A375 (cell line): ENCODE measurements at places on chromosomes 3 and 15. TPM values are rescaled to one million over a fixed set of nuclear protein-coding genes. Genes with fewer than 3 reads are reported as not detected.

Gene EPHB1
- total RNA-seq = 1.6 and 3.0 TPM in 2 replicates

Gene SCN11A
- not detected in 2 replicates for total RNA-seq

Gene SEMA3B
- total RNA-seq = 237 and 258 TPM in 2 replicates

Gene SLC28A1
- total RNA-seq = not detected in 2 replicates

Gene SCAP
- 68.7 and 71.3 TPM in 2 replicates for total RNA-seq

Gene CD200R1
- 0.05 TPM in 1 of 2 replicates, not detected in the other for total RNA-seq

Gene CMC1
- 16.4 and 20.1 TPM in 2 replicates for total RNA-seq

Gene CAND2
- total RNA-seq = 0.91 and 1.1 TPM in 2 replicates

Gene MYEF2
- total RNA-seq = 14.2 and 16.9 TPM in 2 replicates

Gene GUCA1C
- total RNA-seq = not detected in 2 replicates

Gene CX3CR1
- total RNA-seq = not detected in 2 replicates

Gene PIERCE2
- total RNA-seq = 1.1 TPM in 2 replicates

Gene SPINT1
- 1.6 and 2.5 TPM in 2 replicates for total RNA-seq

Gene CD96
- total RNA-seq = 98.1 and 108 TPM in 2 replicates

Gene DLL4
- total RNA-seq = 0.21 TPM in 1 of 2 replicates, not detected in the other

Gene CELF6
- total RNA-seq = 0.53 TPM in 1 of 2 replicates, not detected in the other

Gene SPATA12
- 0.29 TPM in 1 of 2 replicates, not detected in the other for total RNA-seq

Gene XPC
- 37.6 and 38.8 TPM in 2 replicates for total RNA-seq

Gene PAQR5
- 0.69 and 2.2 TPM in 2 replicates for total RNA-seq

Gene C3orf85
- not detected in 2 replicates for total RNA-seq

Gene CA12
- 0.40 and 0.57 TPM in 2 replicates for total RNA-seq

Gene SLCO2A1
- 0.03 and 0.08 TPM in 2 replicates for total RNA-seq

Gene C3orf52
- 5.1 and 6.0 TPM in 2 replicates for total RNA-seq

Gene TLE3
- 26.4 and 31.9 TPM in 2 replicates for total RNA-seq

Gene ST8SIA2
- not detected in 2 replicates for total RNA-seq

Gene FOXB1
- not detected in 2 replicates for total RNA-seq

Gene ADAMTSL3
- 1.7 and 1.9 TPM in 2 replicates for total RNA-seq

Gene XCR1
- not detected in 2 replicates for total RNA-seq
